Kidney glomerular epithelial cell (primary cell): ENCODE measurements at places on chromosomes 11 and 22.

- DNase-seq: no peak
These were observed 622 bp downstream of the RBM4B start for GRCh38 chr11:66676931-66677598.

GRCh38 chr22:39785232-39785631, 108.3 kb downstream of the ENTHD1 start:
- DNase-seq: no peak

GRCh38 chr22:40834619-40835018, 15.5 kb upstream of the SLC25A17 start:
- DNase-seq: no peak

DNA sequence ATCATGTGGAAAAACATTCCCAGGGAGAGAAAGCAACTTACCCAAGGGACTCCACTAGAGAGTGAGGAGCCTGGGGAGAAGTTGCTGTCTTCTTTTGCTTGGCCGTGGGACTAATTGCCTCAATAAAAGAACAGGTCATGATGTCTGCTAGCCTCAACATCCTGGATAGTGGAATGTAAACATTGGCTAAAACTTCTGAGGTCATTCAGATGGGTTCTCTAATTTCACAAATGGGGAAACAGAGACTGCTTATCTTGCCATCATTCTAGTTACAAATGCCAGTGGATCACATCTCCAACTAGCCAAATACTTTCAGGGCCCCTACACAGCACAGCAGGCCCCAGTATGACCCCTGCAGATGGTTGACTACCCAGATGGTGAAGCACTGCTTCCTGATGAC, 28.4 kb upstream of the PAMR1 start:
- no peak for DNase-seq

DNA sequence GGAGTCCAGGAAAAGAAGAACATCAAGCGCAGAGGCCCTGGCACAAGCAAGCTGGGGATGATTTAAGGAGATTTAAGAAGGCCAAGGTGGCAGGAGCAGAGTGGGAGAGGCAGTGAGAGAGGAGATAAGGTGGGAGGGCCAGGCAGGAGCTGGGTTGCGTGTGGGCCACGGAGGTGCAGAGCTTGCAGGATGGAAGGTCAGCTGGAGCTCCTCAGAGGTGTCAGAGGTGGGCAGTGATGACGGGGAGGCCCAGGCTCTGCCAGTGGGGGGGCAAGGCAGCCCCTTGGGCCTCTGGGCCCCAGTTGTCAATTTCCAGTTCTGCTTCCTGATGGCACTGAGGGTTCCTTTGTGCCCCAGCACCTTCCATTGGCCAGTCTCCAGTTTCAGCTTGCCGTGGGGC, 6.5 kb downstream of the FRMD8 start:
- no peak for DNase-seq

DNA sequence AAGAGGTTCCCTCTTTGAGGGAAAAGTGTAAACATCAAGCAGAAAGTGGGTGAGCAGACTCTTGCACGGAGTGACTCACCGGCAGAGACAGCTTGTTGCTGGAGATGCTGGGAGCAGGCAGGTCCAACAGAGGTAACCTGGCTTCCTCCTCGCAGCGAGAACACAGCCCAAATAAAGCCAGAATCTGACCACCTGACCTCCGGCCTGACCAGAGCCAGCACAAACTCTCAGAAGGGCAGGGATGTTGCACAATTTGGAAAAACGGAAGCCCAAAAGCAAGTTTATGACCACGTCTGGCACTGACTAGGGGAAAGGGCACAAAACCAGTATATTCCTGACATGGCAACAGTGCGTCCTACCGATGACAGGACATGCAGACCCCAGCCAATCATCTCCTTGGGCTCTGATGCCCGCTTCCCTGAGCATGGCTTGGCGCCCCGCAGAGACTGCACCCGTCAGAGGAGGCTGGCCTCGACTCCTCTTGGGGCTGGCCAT, 5.4 kb downstream of the SMCO4 start:
- no peak for DNase-seq

DNA sequence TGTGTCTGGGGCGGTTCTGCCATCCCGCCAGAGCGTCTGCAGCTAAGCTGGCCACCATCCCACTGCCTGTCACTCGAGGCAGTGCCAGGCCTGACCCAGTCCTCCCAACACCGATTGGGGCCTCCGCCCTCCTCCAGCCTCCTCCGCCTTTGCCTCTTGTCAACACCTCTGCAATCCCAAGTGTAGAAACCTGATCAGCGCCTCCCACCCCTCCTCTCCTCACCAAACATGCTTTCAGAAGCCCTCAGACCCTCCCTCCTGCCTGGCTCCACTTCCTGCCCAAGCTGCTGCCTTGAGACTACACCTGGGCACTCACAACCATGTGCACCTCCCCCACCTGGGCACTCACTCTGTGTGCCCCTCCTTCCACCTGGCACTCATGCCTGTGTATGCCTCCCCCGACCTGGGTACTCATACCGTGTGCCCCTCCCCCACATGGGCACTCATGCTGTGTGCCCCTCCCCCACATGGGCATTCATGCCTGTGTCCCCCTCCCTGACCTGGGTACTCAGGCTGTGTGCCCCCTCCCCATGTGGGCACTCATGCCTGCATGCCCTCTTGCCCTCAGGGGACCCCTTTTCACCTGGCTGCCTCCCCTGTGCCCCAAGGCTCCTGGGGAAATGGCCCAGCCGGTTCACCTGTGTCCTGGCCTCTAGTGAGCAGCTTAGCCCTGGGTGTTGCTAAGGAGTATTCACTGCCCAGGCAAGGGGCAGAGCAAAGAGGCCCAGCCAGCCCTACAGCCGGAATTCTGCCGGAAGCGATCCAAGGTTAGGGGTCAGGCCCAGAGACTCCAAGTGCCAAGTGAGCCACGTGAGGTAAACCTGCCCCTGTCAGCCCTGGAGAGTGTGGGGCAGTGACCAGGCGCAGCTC, 5.5 kb upstream of the IFITM10 start:
- no peak for DNase-seq
